IPS DF 19.7 (cell line): ENCODE measurements at places on chromosomes 16 and 17.

- no peak for DNase-seq
These were observed 5.4 kb upstream of the CYLD start for GRCh38 chr16:50736448-50736847.

DNA sequence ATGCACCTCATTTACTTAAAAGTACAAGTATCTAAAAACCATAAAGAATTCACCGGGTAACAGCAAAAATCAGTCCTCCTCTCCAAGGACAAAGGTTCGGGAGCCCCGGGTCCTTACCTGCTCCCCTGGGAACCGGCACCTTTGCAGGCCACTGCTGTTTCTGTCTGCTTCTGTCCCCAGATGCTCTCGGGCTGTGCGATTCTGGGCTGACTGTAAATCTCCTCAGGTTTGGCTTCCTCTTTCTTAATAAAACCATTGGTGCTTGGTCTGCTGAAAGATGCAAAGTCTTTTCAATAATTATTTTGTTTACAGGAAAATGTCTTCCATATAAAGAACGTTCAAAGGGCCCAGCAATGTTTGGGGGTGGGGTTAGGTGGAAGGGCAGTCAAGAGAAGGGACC is 63.9 kb downstream of the MARCHF10 start:
- no peak for DNase-seq

GRCh38 chr16:24189941-24190340 is 66.2 kb upstream of the CACNG3 start:
- no peak for DNase-seq

DNA sequence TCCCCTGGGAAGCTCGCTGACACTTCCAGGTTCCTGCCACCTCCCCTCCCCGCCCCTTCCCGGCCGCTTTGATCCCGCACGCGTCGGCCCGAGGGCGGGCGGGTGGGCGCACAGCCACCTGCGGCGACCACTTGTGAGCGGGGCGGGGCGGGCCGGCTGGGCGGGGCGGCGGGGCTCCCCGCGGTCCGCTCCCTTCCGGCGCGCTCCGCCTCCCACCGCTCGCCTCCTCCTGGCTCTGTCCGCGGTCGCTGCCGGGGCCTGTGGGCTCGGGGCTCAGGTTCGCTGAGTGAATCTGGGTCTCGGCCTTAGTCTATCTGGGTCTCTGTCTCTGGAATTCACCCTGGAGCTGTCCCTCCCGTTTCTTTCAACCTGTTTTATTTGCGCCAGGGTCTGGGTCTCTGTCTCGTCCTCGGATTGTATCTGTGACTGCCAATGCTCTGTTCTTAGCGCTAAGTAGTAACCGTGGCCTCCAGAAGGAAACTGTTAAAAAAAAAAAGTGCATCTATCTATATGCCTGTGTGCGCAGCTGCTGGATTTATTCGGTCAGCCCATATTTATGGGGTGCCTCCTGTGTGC is 2.7 kb upstream of the HES7 start:
- no peak for DNase-seq
